ENCODE measurements at places on chromosomes 5 and 9.

GRCh38 chr5:73274881-73275663 is 102.1 kb downstream of the TMEM174 start:
- DNase-seq: no peak

GRCh38 chr5:168407211-168407610 is 79.1 kb upstream of the RARS1 start:
- no peak for DNase-seq

GRCh38 chr9:10237584-10237983 is 375.2 kb downstream of the PTPRD start:
- no peak for DNase-seq

DNA sequence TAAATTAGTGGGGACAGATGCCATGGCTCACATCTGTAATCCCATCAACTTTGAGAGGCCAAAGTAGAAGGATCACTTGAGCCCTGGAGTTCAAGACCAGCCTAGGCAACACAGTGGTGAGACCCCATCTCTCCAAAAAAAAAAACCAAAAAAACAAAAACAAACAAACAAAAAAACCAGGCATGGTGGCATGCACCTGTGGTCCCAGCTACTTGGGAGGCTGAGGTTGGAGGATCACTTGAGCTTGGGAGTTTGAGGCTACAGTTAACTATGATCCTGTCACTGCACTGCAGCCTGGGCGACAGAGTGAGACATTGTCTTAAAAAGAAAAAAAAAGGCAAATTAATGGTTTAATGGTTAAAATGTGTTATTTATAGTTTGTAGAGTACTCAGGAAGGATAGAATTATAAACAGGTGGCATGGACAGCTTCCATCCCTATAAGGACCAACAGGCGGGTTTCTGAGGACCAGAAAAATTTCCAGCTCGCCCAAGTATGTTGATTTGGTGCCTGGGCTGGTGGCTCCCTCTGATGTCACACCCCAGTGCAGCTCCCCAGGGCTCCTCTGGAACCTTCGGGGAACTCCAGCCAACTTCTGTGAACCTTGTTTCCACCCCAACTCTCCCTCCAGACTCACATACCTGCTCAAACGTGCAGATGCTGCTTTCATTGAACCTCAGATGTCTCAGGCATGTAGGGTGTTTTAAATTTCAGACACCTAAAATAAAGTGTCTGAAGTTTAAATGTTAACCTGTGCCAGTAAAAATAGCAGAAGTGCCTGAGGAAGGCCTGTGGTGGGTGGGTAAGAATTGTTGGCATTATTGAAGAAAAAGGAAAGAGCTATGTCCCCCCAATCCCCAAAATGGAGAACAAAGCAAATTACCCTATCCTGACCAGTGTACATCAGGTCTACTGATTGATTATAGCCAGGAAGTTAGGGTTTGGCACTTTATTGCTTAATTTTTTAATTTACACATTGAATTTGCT is 69.0 kb downstream of the TRIO start:
- no peak for DNase-seq

GRCh38 chr5:59826996-59827395 is 66.5 kb downstream of the PDE4D start:
- no peak for DNase-seq

DNA sequence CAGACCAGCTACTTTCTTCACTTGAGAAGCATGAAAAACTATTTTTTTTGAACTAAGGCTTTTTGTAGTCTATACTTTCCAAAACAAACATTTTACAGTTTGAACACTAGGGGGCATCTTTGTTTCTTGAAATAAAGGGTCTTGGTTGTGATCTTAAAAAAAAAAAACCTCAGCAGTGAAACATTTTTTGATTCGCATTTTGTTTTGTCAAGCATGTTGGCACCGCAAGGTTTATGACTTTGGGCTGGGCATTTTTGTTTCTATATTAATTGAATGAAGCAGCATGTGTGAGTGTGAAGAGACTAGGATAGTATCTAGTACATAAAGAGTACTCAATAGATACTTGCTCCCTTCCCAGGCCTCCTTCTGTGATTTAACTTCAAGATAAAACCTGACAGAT is 31.6 kb upstream of the ACOT12 start:
- DNase-seq: peak; percentile 76

- DNase-seq: no peak
Observed at GRCh38 chr9:119868694-119869093, 499.5 kb upstream of the BRINP1 start.

GRCh38 chr5:168765551-168766425 is 186.6 kb upstream of the PANK3 start:
- no peak for DNase-seq

DNA sequence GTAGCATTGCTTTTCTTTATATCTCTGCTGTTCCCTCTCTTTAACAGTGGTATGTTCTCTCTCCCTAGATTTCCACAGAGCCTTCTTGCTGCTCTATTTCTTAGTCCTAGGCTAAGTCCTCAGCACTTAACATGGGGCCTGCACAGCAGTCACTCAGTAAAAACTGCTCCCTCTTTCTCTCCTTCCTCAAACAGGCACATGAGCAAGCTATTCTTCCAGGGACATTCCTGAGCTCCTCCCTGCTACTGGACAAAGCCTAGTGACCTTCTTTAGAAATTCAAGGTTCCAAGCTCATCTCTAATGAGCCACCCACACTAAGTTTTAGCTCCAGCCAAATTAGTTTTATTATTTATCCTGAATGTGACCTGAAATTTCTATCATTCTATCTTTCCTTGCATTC is 39.5 kb downstream of the TRIM32 start:
- no peak for DNase-seq

DNA sequence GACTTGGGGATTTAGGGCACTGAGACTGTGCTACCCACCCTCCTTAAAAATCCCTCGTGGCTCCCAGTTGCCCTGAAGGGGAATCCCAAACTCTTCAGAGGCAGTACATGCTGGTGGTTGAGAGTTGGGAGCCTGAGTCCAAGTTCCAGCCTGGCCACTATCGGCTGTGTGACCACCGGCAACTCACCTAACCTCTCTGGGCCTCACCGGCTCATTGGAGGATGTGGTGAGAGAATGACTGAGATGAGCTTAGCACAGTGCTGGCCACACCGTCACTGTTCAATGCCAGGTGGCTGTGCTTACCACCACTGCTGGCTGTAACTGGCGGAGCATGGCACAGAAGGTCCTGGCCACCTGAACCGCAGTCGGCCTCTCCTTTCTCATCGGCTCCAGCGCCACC is 200.2 kb downstream of the C9orf50 start:
- no peak for DNase-seq

- peak; percentile 3 for DNase-seq
Observed at GRCh38 chr5:154849791-154850201, 607 bp downstream of the FAXDC2 start.

GRCh38 chr5:137696481-137696880 is 39.4 kb downstream of the KLHL3 start:
- DNase-seq: no peak

DNA sequence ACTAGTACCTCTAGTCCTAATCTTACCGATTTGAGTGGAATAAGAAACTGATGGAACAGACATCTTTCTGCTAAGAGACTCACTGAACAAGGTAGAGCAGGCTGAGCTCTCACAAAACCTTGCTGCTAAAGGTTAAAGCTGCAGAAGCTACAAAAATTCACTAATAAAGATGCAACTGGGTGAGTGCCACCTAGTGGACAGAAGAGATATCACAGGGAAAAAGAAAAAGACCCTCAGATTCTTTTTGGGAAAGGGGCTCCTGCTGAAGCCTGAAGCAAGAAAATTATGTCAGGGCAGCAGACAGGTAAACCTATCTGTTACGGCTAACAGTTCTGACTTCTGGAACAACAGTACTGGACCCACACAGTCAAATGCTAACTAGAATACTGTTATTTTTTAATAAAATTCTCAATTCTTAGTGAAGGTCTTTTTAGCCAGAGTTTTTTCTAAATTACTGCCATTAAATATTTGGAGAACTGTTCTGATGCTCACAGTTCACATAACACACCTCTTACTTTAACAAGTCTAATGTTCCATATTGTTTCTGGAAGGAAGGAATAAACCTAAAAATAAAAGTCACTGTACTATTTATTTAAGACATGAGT is 51.2 kb downstream of the DIAPH1 start:
- peak; percentile 35 for DNase-seq

GRCh38 chr9:120310035-120310434 is 269.9 kb downstream of the CDK5RAP2 start:
- no peak for DNase-seq
